ENCODE measurements at places on chromosomes 3 and 15.
A peak's percentile ranks its signal among the peaks of the same experiment; 100 is the strongest.

DNA sequence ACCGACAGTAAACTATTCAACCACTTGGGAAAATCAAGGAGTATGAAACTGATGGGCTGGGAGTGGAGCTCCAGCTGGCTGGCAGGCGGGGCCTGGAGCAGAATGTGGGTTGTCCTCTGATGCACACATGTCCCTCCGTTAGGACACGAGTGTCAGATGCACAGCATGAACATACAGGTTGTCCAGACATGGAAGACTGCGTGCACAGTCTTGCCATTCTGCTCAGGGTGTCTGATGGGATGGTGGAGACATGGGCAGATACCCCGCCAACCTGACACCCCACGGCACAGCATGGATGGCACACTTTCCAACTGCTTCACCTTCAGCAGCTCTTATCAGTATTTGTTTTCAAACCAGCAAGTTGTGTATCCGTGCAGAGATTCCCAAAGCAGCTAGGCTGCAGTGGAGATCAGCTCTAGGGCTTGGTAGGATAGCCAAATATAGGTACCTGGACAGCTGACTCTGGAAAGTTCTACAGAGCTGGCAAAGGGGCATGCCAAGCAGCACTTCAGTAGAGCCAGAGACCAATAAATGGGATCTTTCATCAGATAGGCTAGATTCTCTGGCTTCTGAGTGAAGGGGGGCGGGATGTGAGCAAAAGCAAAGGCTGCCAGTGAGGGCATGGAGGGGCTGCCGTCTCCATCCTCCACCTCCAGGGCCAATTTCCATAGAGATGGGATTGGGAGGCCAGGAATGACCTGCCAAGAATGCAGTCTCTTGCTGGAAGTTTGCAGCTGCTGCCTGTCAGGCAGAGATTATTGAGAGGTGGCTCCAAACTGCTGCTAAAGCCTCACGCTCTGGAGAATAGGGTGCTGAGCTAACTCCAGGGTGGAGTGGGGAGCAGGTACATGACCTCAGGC lies 47.2 kb upstream of the KY start:
- no peak for DNase-seq

- no peak for DNase-seq
Measured at GRCh38 chr3:144369129-144369879, 397.7 kb downstream of the DIPK2A start.

DNA sequence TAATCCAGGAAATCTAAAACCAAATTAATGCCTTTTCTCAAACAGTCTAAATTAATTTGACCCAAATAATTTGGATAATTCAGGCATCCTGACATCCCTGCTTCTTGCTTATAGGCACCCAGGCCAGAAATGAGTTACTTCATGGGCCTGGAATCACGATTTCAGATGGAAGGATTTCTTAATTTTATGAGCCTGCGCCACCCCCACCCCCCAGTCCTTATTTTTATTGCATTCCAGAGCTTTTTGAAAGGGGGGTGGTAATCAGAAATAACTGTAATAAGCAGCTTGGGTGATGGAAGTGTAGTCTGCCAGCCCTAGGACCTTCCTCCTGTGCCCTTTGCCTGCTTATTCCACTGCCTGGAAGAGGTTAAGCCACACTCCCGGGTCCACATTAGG lies 1.3 kb downstream of the AP2M1 start:
- no peak for DNase-seq

DNA sequence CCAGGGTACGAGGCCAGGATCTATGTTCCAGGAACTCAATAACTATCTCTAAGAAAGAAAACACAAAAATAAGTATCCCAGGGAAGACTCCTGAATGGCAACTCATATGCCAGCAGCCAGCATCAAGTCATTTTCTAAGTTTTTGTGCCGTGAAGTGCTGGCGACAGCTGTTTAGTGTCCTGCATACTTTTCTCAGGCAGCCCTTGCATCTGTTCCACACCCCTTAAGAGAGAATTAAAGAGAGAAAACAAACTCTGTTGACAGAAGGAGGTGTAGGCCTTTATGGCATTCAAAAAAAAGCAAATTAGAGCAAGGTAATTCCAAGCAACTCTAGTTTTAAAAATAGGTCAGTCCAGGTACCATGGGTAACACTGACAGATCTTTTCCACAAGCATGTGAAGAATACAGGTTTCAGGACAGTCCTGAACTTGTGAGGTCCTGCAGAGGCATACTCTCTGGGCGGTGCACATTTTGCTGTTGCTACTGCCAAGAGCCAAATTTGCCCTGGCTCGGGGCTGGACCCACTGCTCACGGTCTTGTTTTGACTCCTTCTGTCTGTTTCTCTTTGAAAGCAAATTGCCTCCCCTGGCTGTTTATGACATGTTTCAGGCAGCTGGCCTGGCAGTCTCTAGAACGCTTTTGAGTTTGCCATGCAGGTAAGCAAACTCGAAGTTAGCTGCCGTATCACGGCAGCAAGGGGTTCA lies 252.1 kb upstream of the ADAMTS9 start:
- DNase-seq = no peak

- DNase-seq = no peak
Measured at GRCh38 chr3:158859362-158859761, 57.5 kb downstream of the MFSD1 start.

- DNase-seq = no peak
Measured at GRCh38 chr3:132326251-132326650, 9.0 kb downstream of the ACP3 start.

- DNase-seq = no peak
Measured at GRCh38 chr15:55619783-55620182, 31.6 kb upstream of the PYGO1 start.

- no peak for DNase-seq
Measured at GRCh38 chr3:87173071-87173470, 54.0 kb upstream of the CHMP2B start.

DNA sequence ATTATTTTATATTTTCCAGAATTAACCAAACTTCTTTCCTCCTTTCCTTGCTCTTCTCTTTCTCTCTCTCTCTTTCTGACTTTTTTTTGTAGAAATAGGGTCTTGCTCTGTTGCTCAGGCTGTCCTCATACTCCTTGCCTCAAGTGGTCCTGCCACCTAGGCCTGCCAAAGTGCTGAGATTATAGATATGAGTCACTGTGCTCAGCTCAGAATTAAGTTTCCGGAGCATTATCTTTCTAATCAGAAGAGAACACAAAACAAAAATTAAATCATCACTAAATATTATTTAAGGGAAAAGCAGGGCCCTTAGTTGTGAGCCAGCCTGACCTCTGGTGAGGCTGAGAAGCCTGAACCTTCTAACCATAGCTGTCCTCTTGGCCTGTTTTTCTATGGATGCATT lies 168.2 kb downstream of the SOX2 start:
- DNase-seq = no peak

DNA sequence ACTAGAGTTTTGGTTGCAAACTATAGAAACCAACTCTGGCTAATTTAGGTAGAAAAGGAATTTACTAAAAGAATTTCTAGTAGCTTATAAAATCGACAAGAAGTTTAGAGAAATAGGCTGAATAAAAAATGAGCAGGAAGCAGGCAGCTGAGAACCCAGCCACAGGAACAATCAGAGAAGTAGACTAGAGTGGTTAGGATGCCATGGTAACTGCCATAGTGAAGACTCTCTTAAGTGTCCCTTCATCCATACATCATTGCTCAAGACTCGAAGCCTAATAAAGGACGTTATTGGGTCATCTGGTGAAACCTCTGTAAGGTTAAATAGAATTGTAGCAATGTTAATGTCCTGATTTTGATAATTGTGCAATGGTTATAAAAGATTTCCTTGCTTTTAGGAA lies 13.8 kb downstream of the AVEN start:
- DNase-seq = no peak

DNA sequence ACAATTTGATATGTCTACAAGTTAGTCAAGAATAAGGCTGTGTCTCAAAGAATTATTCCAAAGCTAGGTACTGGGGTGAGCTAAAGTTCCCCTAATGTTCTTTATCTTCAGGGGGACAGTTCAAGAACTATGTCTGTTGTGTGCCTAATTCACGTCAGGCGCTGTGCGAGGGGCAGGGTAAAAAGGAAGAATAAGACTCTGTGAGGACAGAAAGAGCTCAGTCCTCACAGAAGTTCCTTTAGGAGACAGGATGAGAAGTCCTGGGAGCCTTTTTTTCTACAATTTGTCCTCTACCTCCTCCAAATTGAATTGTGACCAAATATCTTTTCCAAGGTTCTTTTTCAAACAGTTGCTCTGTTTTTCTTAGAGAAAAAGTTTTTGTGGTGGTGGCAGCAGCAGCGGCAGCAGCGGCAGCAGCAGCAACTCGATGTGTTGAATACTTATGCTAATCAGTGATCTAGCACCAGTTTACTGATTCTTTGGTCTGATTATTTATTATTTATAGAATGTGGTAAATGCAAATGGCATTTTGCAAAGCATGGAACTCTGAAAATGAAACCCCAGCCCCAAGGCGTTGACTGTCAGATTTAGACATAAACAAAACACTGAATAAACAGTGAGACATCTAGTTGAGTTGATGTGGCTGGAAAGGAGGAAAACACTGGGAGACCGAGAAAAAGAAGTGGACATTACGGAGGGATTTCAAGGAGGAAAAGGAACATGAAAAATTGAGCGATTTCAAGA lies 88.6 kb downstream of the GTPBP8 start:
- no peak for DNase-seq

DNA sequence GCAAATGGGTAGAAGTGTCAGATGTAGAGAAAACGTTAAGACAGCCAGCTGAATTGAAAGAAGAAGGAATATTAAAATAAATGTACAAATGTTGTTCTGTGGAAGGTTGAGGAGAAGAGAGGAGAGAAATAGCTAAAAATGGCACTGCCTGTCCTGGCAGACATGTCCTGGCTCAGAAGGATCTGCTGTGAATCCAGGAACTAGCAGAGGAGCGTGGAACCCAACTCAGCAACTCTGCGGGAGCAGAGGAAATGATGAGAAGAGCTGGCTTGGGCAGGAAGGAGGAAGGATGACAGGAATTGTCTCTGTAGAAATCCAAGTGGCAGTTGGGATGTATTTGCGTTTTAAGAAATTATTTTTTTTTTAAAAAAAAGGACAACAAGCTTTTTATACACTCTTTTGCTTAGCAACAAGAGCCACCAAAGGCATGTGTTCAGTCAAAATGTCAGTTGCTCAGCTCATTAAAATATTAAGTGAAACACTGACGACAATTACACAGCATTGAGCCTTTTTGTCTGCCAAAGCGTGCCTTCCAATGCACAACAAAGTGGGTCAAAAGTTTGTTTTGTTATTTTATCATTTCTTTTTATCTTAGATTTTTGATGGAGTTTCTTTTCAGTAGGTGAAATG lies 16.1 kb downstream of the NANOGP8 start:
- no peak for DNase-seq

GRCh38 chr3:36893137-36893557 lies 51.7 kb downstream of the TRANK1 start:
- DNase-seq = peak; percentile 42

DNA sequence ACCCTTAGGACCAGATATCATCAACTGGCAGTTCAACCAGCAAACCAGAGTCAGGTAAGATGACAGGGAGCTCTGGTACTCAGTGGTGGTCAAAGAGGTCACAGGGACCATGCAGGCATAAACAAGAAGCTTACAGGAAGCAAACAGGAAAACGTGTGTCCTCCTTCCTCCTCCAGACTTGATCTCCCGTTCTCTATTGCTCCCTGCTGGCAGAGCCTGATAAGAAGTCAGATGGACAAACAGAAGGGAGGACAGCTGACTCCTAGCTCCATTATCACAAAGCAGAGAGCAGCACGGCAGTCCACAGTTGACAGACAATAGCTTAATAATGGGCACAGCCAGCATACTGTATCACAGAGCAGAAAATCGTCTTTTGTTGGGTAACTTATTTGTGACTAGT lies 156.5 kb upstream of the SLC2A2 start:
- DNase-seq = no peak

GRCh38 chr3:190855151-190855550 lies 7.3 kb downstream of the GMNC start:
- DNase-seq = peak; percentile 40

GRCh38 chr3:33758864-33759263 lies 39.6 kb upstream of the PDCD6IP start:
- DNase-seq = no peak

DNA sequence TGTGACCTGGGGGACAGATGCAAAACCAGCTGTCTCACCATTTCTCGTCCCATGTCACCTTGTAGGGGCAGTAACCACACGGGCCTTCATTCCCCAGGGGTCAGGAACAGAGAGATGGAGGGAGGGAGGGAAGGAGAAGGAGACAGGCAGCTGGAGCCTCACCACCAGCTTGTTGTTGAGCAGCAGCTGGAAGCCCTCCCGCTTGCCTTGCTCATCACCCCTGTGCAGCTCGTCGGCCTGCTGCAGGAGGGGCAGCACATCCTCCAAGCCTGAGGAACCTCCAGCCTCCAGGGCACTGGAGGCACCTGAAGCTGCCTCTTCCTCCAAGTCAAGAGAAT lies 10.3 kb downstream of the RMDN3 start:
- DNase-seq = no peak
